ENCODE measurements at places on chromosomes 12 and 14.

DNA sequence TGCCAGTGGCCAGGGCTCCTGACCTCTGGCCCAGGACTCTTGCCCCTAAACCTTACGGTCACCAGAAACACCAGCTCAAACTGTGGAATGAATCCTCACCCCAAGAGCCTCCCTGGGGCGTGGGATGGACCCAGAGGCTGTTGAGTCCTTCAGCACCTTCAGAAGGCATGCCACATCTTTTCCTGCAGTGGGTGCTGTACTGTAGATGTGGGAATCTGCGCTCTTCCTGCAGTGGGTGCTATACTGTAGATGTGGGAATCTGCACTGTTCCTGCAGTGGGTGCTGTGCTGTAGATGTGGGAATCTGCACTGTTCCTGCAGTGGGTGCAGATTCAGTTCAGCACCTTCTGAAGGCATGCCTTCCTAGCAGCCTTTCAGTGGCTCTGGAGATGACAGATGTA lies 1.2 kb downstream of the KRT82 start:
- no peak for DNase-seq

- DNase-seq, result peak; percentile 85
These were observed 3.5 kb upstream of the TSPAN9 start for GRCh38 chr12:3073438-3074250.

DNA sequence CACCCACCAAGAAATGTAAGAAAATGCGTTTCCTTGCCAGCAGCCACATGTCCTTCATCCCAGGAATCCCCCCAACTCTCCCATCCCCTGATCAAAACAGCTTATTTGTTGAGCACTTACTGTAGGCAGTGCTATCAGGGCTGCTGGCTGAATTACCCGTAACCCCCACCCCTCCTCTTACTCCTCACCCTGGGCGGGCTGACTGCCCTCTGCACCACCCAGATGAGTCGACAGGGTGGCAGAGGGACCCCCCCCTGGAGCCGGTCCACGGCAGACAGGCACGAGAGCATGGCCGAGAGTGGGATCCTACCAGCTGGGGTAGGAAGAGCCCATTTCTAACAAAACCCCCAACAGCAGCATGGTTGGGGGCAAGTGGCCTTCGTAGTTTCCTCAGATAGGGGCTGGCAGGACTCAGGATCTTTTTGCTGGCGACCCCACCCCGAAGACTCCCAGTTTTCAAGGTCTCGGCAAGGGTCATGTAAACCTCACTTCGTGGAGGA lies 1.1 kb upstream of the RHOF start:
- no peak for DNase-seq

DNA sequence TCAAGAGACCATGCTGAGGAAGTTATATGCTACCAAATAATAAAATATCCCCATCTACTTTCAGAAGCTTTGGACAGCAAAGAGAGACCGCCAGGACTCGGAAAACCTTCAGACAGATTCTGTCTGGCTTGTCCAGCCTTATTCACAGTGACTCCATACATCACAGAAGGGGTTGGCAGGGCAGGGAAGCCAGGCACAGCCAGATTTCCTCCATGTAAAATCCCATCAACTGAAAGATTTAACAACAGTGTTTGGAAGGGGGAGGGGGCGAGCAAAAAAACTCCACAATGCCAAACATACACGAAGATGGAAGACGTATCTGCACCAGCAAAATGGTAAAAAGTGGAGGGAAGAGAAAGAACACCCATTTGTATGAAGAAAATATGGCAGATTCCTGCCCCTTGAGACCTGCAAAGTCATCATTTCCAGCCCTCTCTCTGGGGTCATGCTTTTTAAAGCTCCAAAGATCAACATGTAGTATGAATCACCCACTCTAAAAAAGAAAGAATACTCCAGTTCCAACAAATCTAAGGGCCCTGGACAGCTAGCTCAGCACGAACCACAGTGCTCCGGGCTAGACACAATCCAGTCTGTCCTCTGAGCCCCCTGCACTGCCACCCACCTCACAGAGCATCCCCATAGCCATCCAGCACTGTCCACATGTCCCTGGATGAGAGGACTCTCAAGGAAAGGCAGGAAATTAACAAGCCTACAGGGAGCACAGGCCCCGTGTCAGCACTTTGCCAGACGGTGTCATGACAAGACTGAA lies 116.4 kb downstream of the DICER1 start:
- no peak for DNase-seq

Data from activated CD4-positive, alpha-beta T cell treated with anti-CD3 and anti-CD28 coated beads, Interleukin-2, amount 50 U/mL, for 1 hour (primary cell).